ENCODE measurements at places on chromosomes 1 and 21.

DNA sequence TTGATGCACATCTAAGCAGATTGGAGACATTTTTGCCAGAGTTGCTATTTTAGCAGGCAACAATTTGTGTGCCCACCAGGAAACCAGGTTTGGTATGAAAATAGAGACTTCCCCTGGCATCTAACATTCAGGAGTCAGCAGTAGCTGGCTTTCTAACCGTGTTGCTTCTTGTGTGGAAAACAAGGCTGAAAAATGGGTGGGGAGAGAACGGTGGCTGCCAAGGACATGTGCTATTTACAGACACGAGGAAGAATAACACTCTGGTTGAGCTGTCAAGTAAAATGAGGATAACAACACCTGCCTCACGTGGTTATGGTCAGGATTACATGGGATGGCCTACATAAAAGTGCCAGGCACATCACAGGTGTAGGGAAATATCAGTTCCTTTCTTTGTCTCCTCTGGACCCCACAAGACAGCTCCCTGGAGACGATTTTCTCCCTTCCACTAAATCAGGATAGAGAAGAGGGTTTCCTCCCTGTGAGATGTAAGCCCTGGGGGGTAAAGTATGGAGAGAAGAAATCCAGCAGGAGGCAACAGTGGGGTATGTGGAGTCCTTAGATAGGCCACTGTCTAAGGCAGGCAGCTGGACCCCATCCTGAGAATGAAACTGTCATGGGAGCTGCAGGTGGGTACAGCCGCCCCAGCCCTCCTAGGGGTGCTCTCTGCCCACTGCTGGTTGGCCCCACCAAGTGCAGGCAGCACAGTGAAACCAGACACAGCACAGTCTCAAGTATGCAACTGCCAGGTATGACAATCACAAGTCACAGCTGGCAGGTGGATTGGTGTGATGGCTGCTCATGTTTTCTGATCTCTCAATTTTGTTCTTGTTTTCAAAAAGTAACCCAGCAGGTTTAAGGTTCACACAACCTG is 80.3 kb downstream of the TENT5C start:
- DNase-seq: no peak

- no peak for DNase-seq
These were observed 41.5 kb upstream of the TSNAX start for GRCh38 chr1:231487019-231487418.

DNA sequence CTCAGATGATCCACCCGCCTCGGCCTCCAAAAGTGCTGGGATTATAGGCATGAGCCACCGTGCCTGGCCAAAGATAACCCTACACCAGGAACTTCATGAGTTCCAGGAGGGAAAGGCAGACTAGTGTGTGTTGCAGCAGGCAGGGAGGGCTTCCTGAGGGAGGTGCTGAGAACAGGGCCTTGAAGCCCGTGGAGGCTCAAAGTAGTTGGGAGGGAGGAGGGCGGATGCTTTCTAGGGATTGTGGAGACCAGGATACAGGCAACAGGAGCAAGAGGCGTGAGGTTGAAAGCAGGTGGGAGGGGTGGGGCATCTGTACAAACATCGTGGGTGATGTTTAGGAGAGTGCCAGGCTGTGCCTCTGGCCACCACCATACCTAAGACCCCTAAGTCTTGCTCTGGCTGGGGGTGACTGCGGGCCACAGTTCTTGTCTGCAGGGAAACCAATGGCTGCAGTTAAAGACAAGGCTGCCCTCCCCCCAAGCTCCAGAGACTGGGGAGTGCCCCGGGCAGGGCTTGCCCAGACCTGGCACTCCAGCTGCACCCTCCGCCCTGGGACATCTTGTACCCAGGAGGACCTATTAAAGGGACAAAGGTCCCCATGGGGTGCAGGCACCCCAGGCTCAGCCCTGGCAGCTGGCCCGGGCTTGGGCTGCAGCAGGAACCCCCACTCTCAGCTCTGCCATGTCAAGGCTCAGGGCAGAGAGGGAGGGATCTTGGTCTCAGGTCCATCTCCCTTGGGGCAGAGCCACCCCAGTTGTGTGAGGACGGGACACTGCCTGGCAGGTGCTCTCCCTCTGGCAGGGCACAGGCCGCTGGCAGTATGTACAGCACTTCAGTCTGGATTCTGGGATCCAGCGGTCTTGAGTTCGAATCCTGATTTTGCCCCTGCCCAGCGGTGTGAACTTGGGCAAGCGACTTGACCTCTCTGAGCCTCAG is 22.1 kb upstream of the CASZ1 start:
- no peak for DNase-seq

GRCh38 chr1:58997637-58998036 is 213.8 kb upstream of the JUN start:
- no peak for DNase-seq

Data from GM10248 (cell line).